GM12891 (cell line): ENCODE measurements at places on chromosomes 12 and 14.

DNA sequence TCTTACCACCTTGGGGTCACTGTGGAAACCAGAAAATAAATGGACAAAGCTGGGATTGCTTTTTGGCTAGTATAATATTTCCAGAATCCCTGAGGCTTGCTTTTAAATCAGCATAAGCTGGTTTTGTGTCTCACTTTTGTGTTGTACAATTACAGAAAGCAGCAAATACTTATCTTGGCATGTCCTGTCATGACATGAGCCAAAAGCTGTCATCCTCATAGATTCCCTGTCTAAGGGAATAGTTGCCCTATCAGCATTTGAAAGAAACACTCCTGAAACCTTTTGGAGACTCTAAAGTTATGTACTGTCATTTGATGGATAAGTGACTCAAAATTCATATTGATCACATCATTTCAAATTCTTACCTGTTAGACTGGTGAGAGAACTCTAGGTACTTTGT is 987.2 kb downstream of the NRXN3 start:
- no peak for DNase-seq

GRCh38 chr14:104244221-104245011 is 106.0 kb downstream of the KIF26A start:
- DNase-seq = no peak

- no peak for DNase-seq
Observed at GRCh38 chr12:114895827-114896226, 211.9 kb upstream of the TBX3 start.

DNA sequence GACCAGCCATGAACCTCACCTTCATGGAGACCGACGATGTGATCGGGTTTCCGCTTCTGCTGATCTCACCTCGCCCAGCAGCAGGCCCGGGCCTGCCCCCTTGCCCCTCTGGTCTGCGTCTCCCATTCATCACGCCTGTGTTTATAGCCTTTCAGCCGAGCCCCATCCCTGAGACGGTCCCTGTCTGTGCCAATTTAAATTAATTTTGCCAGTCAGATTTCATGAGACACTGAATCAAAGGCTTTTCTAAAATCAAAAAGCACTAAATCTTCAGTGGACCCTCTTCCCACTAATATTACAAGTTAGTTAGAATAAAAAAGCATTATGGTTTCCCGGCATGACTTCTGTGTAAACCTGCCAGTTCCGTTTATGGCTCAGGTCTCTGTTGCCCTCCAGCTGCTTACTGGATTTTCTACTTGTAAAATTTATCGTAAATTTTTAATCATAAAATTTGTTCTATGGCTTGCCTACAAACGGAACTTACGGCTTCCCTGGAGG is 155.9 kb downstream of the ESRRB start:
- no peak for DNase-seq

DNA sequence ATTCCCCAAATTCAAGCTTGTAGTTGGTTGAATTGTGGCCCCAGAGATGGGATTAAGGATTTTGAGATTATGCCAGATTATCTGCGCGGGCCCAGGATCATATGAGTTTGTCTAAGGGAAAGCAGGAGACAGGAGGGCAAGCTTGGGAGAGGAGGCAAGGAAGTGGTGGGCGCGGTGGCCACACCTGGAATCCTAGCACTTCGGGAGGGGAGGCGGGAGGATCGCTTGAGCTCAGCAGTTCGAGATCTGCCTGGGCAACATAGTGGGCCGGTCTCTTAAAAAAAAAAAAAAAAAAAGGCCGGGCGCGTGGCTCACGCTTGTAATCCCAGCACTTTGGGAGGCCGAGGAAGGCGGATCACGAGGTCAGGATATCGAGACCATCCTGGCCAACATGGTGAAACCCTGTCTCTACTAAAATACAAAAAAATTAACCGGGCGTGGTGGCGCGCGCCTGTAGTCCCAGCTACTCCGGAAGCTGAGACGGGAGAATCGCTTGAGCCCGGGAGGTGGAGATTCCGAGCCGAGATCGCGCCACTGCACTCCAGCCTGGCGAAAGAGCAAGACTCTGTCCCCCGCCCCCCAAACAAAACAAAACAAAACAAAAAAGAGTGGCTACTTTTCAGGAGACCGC is 881 bp upstream of the PUS1 start:
- no peak for DNase-seq

DNA sequence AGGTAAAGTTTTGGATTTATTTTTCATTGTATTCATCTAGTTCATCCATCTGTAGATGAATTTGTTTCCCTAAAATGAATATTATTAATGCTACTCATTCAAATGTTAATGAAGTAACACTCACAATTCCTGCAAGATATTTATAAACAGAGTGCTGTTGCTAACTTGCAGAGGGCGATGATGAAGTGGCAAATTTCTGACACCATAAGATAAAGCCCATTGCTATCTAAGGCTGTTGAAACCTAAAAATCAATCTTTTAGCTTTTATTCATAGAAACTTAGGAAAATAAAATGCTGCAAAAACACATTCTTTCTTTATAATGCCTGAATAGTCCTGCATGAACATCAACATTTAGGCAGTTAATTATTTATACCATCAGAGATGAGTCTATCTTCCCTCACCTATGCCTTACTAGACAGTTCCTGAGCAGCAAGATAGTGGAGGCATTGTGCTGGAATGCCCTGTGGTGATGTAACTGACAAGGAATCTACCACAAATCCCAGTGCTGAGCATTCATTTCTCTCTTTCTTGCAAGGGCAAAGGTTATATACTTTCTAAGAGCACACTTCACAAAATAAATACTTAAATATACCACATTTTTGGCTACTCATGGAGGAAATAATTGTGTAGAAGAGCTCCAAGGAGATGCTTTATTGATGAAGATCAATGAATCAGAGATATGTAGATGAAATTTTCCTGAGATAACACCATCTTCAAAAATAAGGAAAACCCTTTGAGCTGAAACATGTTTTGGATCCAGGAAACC is 57.6 kb downstream of the LMNTD1 start:
- DNase-seq = no peak

- DNase-seq = peak; percentile 33
Observed at GRCh38 chr12:11749943-11750690, 100.6 kb downstream of the ETV6 start.

GRCh38 chr12:44677724-44678123 is 198.4 kb downstream of the NELL2 start:
- DNase-seq = no peak

GRCh38 chr12:53887006-53887405 is 51.6 kb upstream of the HOXC13 start:
- no peak for DNase-seq

DNA sequence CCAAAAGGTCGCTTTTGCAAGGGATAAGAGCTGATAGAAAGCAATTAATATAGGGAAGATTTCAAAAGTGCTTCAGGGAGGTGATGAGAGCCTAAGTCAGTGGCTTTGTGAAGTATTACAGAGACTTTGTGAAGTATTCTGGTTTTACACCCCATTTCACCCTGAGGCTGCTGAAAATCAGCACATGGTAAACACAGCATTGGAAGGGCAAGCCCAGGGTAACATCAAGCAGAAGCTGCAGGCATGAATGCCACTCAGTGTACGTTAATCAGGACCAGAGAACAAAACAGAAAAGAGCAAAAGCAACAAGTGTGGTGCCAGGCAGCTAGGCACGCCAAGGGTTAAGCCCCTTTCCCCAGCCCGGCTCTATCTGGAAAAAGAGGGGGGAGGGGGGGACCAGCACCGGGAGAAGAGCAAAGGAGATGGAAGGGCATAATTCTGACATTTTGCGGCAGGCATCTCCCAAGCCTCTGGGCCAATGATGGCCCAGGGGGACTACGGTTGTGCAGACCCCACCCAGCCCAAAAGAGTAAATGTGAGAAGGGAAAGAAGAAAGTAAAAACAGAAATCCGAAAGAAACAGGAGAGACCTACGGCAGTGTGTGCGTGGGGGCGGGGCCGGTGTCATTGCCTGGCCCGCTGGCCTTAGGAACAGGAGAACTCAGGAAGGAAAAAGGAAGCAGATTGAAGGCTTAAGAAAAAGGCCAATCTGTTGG is 58.9 kb downstream of the DHRS2 start:
- no peak for DNase-seq

DNA sequence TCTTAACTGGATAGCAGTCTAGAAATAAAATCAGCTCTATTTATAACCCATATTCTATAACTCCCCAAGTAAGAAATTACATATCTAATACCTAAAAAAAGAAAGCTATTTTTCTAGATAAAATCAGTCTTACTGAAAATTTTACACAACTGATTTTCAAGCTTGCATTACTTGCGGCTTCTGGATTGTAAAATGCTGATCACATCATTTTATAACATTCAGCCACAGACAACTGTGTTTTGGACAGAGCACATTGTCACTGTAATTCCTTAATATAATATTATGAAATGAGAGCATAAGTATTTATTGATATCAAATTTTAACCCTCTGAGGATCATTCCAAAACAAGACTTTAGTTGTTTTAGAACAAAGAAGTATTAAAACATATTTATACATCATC is 78.5 kb upstream of the ARID2 start:
- DNase-seq = no peak

DNA sequence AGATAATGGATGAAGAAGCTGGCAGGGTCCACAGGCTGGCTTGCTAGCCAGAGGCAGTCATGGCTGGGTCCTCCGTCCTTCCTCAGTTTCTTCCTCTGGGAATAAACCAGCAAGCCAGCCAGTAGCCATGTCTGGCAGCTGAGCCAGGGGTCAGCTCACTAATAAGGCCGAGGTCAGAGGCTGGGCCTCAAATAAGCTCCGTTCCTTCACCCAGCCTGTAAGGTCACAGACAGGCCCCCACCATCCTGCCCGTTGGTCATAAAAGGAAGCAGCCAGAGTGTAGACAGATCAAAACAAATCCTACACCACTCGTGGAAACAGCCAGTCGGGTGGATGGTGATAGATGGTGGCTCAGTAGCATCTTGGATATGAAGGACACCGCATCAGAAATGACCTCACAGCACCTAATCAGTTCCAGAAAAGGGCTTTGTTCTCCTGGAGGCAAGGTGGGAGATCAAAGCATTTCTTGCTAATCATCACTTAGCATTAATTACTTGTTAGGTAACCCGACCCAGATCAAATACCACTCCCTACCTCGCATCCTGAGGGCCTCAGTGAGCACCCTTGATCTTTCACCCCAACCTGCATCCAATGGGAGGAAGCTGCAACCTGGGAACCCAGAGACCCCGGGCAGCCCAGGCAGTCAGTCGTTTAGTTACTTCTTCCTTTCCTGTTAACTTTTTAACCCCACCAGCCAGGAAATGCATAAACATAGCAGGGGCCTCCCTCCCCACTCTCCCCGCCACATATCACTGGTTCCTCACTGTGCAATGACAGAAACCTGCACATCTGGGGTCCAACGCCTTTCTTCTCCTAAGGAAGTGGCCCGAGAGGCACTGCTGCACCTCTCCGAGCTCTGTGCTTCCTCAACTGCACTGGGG is 90.2 kb downstream of the KDM2B start:
- DNase-seq = no peak
